ENCODE measurements at places on chromosomes 2 and 18.
A peak's percentile ranks its signal among the peaks of the same experiment; 100 is the strongest.

- H3K4me3 ChIP-seq: no peak overlapping the region
- H3K36me3 ChIP-seq: no peaks in the 10 kb centered on the region
- no peak overlapping the region for H3K27ac ChIP-seq
- no peaks in the 10 kb centered on the region for H3K27me3 ChIP-seq
Observed at GRCh38 chr2:188940171-188940570, 34.0 kb upstream of the COL3A1 start.

GRCh38 chr2:120515759-120516678, 170.1 kb downstream of the INHBB start:
- H3K4me1 ChIP-seq: no peaks in the 10 kb centered on the region
- H3K4me3 ChIP-seq: no peak overlapping the region
- no peak for DNase-seq
- peaks cover under 1% of the 10 kb centered on the region for H3K27me3 ChIP-seq
- H3K27ac ChIP-seq: no peak overlapping the region

DNA sequence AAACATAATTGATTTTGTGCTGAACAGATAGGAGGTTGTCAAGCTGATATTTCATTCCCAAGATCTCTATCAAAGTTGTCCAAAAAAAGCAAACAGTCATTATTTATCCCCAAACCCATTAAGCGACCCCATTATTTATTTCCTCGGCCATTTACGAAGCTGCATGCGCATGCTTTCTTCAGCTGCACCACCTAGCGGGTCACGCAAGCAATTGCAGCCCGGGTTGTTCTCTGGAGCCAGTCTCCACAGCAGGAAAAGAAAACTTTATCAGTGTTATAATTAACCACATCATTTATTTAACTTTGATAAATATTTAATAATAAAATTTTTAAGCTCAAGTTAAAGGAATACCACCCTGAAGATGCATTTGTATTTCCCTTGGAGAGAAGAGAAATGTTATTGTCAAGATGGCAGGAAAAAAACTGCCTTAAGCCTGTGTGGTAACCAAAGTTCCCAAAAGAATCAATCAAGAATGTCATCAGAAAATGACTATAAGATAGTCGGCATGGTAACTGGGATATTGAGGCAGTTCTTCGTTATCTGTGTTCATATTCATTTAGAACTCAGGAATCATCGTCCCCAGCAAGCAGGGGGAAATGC, 304.7 kb downstream of the FBXO15 start:
- H3K27me3 ChIP-seq: no peaks in the 10 kb centered on the region
- H3K36me3 ChIP-seq: no peaks in the 10 kb centered on the region
- H3K27ac ChIP-seq: peak overlapping the region; percentile 33
- peaks cover 7% of the 10 kb centered on the region for H3K4me1 ChIP-seq
- no peak overlapping the region for H3K4me3 ChIP-seq

DNA sequence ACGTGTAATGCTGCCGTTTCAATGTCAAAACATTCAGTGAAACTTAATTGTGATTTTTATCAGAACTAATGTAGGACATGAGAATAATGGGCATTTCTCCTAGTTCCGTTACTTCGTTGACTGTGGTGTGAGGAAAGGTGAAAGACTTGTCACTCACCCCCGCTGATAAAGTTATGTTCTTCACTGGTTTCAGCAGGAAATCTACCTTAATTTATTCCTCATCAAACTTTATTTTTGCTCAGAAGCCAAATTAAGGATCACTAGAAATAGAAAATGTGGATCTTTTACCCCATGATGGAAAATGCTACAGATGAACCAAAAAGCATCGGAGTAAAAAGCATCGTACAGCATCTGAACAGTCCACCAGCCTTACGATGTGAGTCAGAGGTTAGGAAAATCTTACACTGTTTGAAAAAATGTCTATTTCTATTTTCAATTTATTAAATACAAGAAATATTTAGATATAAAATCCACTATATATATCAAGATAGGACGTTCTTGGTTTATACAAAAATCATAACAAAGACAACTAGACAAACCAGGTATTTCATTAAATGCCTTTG, 1.0 kb upstream of the ROCK1 start:
- no peaks in the 10 kb centered on the region for H3K36me3 ChIP-seq
- peaks cover 10% of the 10 kb centered on the region for H3K27me3 ChIP-seq
- peak overlapping the region; percentile 70 for H3K4me3 ChIP-seq
- DNase-seq: no peak
- peaks cover 33% of the 10 kb centered on the region for H3K4me1 ChIP-seq

DNA sequence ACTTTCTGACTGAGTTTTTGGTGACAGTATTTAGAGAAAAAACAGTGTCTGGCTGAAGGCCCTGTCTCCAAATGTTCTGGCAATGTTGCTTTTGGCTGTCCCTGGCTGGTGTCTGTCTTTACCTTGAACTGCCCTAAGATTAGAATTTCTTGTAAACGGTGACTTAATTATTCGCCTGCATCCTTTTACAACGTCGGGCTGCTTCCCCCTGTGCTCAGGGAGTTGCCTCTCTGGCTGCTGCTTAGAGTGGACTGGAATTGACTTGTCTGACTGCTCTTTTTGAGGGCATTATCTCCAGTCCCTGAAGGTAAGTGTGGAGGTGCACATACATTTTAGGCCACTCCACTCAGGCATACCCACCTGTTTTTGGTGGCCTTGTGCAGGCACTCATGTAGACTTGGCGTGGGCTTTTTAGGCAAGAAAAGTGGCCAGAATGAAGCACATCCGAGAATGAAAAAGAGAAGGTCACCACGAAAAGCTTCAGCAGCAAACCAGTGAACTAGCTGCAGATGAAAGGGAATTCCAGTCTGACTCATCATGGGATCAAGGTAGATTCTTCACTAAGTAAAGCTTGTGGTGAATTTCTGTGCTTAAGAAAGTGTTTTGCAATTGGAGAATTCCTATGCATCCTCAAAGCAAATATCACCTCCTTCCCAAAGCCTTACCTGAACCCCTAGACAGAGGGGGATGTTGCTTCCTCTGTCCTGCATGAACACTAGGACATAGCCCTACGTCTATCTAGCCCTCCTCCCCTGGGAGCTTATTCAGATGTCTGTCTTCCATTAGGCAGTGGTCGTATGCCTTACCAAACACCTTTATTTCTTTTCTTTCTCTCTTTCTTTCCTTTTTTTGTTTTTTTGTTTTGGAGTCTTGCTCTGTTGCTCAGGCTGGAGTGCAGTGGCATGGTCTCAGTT, 230.3 kb upstream of the TRIB2 start:
- H3K27me3 ChIP-seq: no peaks in the 10 kb centered on the region
- H3K4me1 ChIP-seq: peaks cover 6% of the 10 kb centered on the region
- H3K27ac ChIP-seq: no peak overlapping the region
- no peak overlapping the region for H3K4me3 ChIP-seq
- no peak for DNase-seq
- no peaks in the 10 kb centered on the region for H3K36me3 ChIP-seq

DNA sequence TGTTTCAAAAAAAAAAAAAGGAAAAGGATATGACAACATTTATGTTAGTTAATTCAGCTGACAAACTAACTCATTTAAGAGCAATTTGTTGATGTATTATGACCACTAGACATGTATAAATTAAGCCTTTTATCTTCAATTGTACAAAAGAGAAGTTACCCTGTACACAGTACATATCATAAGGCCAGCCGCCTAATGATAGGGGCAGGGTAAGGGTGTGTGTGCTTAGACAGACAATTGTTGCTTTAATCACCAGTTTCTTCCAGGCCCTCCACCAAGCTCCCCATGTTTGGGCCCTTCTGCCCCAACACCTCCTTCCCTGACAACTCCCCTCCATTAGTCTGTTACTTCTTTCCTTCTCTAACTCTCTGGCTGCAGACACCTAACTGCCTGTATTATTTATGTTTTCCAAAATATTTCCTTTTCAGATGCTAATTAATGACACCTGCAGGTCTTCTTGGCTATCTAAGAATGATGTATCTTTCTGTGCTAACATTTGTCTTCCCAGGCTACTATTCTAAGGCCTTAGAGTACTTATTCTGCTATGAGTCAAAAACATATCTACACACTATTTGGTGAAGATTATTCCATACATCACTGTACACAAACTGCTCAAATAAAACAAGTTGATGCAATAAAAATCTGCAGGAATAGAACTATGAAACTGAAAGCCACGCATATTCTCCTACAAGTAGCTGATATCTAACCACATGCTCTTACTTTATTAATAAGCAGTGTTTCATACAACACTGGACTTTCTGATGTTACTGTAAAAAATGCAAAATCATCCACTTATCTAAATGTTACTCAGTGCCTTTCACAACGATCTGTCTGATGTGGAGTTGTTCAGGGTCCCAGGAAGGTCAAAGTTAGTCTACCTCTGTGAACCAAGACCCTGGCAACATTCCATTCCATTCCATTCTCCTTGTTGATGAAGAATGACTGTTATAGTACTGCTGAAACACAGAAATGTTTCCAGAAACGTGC, 26.4 kb downstream of the TMEM131 start:
- DNase-seq: no peak
- no peak overlapping the region for H3K4me3 ChIP-seq
- H3K27ac ChIP-seq: no peak overlapping the region
- no peaks in the 10 kb centered on the region for H3K27me3 ChIP-seq
- no peaks in the 10 kb centered on the region for H3K36me3 ChIP-seq

- H3K4me1 ChIP-seq: no peaks in the 10 kb centered on the region
- DNase-seq: no peak
- no peak overlapping the region for H3K27ac ChIP-seq
- H3K27me3 ChIP-seq: no peaks in the 10 kb centered on the region
- H3K36me3 ChIP-seq: no peaks in the 10 kb centered on the region
Observed at GRCh38 chr2:10368491-10369231, 66.0 kb downstream of the HPCAL1 start.

GRCh38 chr2:33230842-33231241, 245.6 kb upstream of the RASGRP3 start:
- H3K27ac ChIP-seq: no peak overlapping the region
- H3K36me3 ChIP-seq: no peaks in the 10 kb centered on the region
- H3K4me1 ChIP-seq: no peaks in the 10 kb centered on the region
- no peak for DNase-seq

DNA sequence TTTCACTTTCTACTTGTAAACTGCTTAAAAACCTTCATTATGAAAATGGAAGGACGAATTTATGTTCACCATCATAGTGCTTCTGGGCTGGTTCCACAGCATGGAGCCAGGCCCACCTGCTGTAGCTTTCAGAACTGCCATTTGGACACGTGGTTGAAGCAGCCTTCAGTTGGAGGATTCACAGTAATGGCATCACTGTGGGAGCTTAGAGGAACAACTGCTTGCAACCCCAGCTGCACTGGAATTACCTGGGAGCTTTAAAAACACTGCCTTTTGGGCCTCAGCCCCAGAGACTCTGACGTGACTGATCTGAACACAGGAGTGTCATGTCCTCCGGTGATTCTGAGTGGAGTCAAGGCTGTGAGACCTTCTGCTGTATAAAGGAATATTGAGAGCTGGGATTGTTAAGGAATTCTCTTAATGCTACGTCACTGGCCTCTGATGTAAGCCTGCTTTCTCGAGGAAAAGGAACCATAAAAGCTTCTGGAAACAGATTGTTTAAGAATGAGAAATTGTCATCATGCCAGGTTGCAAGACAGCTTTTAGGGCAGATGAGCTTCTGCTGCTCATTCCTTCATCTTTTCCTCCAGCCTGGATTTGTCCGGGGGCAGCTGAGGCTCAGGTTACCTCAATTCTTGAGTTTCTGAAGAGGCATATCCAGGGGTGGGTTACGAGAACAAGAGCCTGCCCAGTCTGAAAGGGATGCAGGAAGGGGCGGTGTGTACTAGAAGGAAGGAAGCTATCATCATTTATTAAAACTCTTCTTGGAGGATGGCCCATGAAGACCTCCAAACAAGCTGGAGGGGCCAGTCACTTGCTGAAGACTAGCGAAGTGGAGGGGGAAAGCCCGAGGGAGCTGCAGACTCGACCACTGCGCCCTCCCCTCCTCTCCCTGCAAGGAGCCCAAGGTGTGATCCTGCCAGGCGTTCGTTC, 1.3 kb upstream of the IL1R1 start:
- no peaks in the 10 kb centered on the region for H3K27me3 ChIP-seq
- no peak overlapping the region for H3K27ac ChIP-seq
- DNase-seq: no peak
- H3K4me3 ChIP-seq: no peak overlapping the region

GRCh38 chr2:54915101-54915500, 135.2 kb downstream of the RTN4 start:
- no peaks in the 10 kb centered on the region for H3K36me3 ChIP-seq
- no peak overlapping the region for H3K4me3 ChIP-seq
- H3K27ac ChIP-seq: no peak overlapping the region
- no peaks in the 10 kb centered on the region for H3K4me1 ChIP-seq

DNA sequence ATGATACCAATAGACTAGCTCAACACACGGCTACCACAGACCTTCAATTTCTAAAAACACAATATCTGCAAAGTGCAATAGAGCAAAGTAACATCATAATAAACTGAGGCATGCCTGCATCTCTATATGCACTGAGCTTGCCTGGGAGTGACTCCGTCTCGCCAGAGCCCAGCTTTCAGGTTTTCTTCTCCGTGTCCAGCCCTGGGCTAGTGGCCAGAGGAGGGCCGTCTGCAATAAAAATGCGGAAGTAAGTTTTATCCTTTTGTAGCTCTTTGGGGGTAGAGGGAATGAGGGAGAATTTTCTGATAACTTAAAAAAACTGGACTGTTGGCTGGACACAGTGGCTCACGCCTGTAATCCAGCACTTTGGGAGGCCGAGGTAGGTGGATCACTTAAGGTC, 41.0 kb upstream of the GPR17 start:
- no peak for DNase-seq
- peak overlapping the region; percentile 97 for H3K27ac ChIP-seq
- peaks cover 54% of the 10 kb centered on the region for H3K36me3 ChIP-seq
- no peaks in the 10 kb centered on the region for H3K27me3 ChIP-seq
- no peak overlapping the region for H3K4me3 ChIP-seq

GRCh38 chr2:213279971-213280370, 4.3 kb upstream of the SPAG16 start:
- H3K4me3 ChIP-seq: no peak overlapping the region
- H3K27me3 ChIP-seq: no peaks in the 10 kb centered on the region
- no peak overlapping the region for H3K27ac ChIP-seq
- H3K36me3 ChIP-seq: no peaks in the 10 kb centered on the region

DNA sequence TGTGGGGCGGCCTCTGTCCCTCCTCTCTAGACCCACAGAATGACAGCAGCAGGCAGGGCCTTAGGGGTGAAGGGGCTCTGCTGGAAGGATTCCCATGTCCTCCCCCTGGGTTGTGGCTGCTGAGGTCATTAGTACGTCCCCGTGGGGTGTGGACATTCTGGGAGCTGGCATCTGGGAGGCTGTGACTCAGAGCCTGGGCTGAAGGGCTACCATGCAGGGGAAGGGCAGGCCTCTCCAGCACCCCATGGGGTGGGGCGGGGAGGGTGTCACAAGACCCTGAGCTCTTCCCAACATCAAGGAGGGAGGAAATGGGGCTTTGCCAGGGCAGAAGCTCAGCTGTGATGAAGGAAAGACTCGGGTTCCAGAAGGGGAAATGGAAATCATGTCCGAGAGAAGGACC, 105.8 kb upstream of the SMAD2 start:
- H3K36me3 ChIP-seq: no peaks in the 10 kb centered on the region
- H3K4me1 ChIP-seq: no peaks in the 10 kb centered on the region
- H3K27me3 ChIP-seq: no peaks in the 10 kb centered on the region
- no peak for DNase-seq
- no peak overlapping the region for H3K27ac ChIP-seq
- no peak overlapping the region for H3K4me3 ChIP-seq

DNA sequence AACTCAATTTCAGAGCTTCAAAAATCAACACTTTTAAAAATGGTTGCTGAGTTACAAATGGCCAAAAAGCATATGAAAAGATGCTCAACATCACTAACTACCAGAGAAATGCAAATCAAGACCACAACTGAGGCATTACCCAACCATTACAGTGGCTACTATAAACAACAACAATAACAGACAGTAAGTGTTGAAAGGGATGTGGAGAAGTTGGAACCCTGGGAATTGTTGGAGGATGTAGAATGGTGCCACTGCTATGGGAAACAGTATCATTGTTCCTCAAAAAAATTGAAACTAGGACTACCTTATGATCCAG, 173.3 kb upstream of the SPRED2 start:
- DNase-seq: no peak
- H3K4me3 ChIP-seq: no peak overlapping the region
- no peak overlapping the region for H3K27ac ChIP-seq
- H3K4me1 ChIP-seq: no peaks in the 10 kb centered on the region
- no peaks in the 10 kb centered on the region for H3K36me3 ChIP-seq
- H3K27me3 ChIP-seq: peaks cover 11% of the 10 kb centered on the region

Measured in DND-41 (cell line).